ENCODE measurements at places on chromosomes 5 and 9. TPM values are rescaled to one million over a fixed set of nuclear protein-coding genes. Genes with fewer than 3 reads are reported as not detected.

Gene PCDHB9
- not detected for total RNA-seq

Gene TLX3
- total RNA-seq: not detected

Gene RNF208
- 1.3 TPM for total RNA-seq

Gene CDH6
- under 0.01 TPM for total RNA-seq

Gene BAG1
- total RNA-seq: 34.7 TPM

Gene CATSPER3
- 0.27 TPM for total RNA-seq

Gene SPATA31E1
- total RNA-seq: not detected

Gene ITGA1
- under 0.01 TPM for total RNA-seq

Gene DNAH5
- 0.27 TPM for total RNA-seq

Gene DIPK1B
- 227 TPM for total RNA-seq

Gene PFN3
- total RNA-seq: not detected

Gene PPIC
- not detected for total RNA-seq

Gene MTAP
- 14.0 TPM for total RNA-seq

Gene CBY3
- total RNA-seq: 1.3 TPM

Gene RETREG1
- 6.2 TPM for total RNA-seq

Gene YIPF5
- total RNA-seq: 24.8 TPM

Gene TAF11L12
- total RNA-seq: not detected

Gene WNT8A
- 1.1 TPM for total RNA-seq

Gene MPDZ
- total RNA-seq: 6.2 TPM

Gene PCDHB3
- total RNA-seq: under 0.01 TPM

Gene ARHGEF39
- total RNA-seq: 1.3 TPM

Gene DNAJB5
- 3.0 TPM for total RNA-seq

Gene CMYA5
- 0.27 TPM for total RNA-seq

Gene FOXD4
- total RNA-seq: 0.27 TPM

Gene OR13C9
- 0.54 TPM for total RNA-seq

Gene PAX5
- 3.0 TPM for total RNA-seq

Gene GRIA1
- total RNA-seq: not detected

Gene HMCN2
- under 0.01 TPM for total RNA-seq

Gene TRIM23
- total RNA-seq: 10.2 TPM

Gene GARIN3
- not detected for total RNA-seq

Gene BTNL3
- under 0.01 TPM for total RNA-seq

Gene INSL6
- total RNA-seq: not detected

Gene SPINK4
- not detected for total RNA-seq

Gene KIF12
- total RNA-seq: under 0.01 TPM

Gene MCC
- under 0.01 TPM for total RNA-seq

Gene RNF44
- 39.9 TPM for total RNA-seq

Gene GABRA1
- total RNA-seq: not detected

Gene SLC36A3
- total RNA-seq: not detected

Gene NUTM2F
- not detected for total RNA-seq

Gene PALM2AKAP2
- under 0.01 TPM for total RNA-seq

Gene PDE8B
- 0.27 TPM for total RNA-seq

Gene ABO
- total RNA-seq: 26.7 TPM

Gene ADAMTS12
- not detected for total RNA-seq

Gene LHX2
- total RNA-seq: under 0.01 TPM

Gene WHRN
- total RNA-seq: 5.4 TPM

Gene LCN1
- total RNA-seq: not detected

Measured in hematopoietic multipotent progenitor cell (in vitro differentiated cells).